NCI-H524 treated with DMSO at 0.1 percent for 48 hours (cell line): ENCODE measurements at places on chromosomes 1 and 21.

- DNase-seq = no peak
Measured at GRCh38 chr1:161013488-161014230, 7.3 kb downstream of the F11R start.

GRCh38 chr1:34590211-34590623 is 164.6 kb upstream of the GJB5 start:
- no peak for DNase-seq

DNA sequence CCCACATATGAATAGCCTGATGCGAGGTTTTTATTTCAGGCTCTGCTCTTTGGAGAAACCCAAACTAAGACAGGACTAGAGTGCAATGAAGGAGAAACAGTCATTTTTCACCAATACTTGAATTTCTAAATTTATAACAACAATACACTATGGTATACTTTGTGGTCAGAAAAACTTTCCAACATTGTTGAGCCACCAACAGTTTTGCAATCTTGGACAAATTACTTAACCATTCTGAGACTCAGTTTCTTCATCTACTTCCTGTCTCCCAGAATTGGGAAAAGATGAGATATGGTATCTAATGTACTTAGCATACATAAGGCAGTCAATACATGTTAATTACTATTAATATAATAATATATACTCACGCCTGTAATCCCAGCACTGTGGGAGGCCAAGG is 519.8 kb upstream of the PLXNA2 start:
- no peak for DNase-seq

DNA sequence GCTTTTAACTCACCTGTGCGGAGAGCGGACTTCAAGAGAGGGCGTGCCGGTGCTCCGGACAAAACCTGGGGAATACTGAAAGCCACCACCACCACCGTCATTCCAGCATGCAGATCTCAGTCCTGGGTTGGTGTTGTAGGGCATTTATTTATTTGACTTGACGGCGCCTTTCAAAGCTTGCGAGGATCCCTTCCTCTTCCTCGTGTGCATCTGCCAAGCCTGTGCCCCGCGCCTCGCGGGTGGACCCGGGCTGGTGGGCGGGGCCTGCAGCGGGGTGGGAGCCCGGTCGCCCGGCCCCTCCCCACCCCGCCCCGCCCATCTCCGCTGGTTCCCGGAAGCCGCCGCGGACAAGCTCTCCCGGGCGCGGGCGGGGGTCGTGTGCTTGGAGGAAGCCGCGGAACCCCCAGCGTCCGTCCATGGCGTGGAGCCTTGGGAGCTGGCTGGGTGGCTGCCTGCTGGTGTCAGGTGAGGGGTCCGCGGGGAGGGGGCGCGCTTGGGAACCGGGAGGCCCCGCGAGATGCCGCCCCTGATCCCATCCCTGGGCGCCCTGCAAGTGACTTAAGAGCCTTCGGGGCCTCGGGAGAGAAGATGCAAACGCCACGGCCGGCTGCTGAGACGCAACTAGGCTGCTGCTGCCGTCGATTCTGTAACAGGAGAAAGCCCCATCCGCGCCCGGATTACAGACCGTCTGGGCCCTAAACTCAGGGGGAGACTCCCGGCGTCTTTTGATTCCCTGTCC is at the start of gene IL10RB:
IL10RB (plus strand) TSS at position 318 of the 739 bp plus-strand sequence; CDS start at position 417, 99 bp downstream.
- peak; percentile 44 for DNase-seq

GRCh38 chr1:218436346-218436745 is 91.2 kb downstream of the TGFB2 start:
- DNase-seq = no peak

DNA sequence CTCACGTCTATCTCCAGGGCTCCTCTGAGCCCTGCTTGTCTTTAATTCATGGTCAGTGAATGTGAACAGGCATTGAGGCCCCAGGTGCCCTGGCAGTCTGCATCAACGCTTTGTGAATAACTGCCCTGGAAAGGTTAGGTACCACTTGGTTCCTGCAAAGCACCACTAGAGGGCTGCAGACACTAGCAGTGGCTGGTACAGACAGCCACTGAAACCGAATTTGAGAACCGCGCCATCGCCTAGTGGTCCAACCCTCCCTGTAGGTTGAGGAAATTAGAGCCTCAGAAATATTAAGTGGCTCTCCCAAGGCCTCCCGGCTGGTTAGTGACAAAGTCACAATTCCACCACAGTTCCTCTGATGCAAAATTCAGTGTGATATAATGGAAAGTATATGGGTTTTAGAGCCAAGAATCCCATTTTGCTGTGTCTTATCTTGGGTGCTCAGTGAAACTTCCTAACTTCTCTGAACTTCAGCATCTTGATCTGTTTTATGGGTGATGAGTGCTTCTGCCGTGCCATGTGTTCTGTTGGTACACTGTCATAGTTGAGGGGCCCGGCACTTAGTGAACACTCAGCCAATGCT is 46.2 kb upstream of the BCL9 start:
- no peak for DNase-seq

GRCh38 chr1:217049721-217050120 is 326.5 kb upstream of the ESRRG start:
- no peak for DNase-seq

- no peak for DNase-seq
Measured at GRCh38 chr1:57824535-57824934, 400.7 kb upstream of the DAB1 start.

DNA sequence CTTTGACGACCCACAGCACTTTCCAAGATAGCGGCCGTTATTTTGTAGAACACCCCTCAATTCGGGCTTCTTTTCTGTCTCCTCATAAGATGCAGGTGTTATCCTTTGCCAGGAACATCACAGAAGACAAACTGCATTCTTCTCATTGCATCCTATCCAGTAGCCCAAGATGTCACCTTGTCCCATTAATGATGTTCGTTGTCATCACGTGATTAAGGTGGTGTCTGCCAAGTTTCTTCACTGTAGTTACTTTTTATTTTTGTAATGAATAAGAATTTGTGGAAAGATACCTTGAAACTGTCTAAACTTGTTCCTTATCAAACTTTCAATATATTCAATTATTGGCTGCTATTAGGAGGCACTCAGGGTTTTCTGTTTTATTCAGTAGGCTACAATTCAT is 39.4 kb downstream of the GNG4 start:
- DNase-seq = no peak

DNA sequence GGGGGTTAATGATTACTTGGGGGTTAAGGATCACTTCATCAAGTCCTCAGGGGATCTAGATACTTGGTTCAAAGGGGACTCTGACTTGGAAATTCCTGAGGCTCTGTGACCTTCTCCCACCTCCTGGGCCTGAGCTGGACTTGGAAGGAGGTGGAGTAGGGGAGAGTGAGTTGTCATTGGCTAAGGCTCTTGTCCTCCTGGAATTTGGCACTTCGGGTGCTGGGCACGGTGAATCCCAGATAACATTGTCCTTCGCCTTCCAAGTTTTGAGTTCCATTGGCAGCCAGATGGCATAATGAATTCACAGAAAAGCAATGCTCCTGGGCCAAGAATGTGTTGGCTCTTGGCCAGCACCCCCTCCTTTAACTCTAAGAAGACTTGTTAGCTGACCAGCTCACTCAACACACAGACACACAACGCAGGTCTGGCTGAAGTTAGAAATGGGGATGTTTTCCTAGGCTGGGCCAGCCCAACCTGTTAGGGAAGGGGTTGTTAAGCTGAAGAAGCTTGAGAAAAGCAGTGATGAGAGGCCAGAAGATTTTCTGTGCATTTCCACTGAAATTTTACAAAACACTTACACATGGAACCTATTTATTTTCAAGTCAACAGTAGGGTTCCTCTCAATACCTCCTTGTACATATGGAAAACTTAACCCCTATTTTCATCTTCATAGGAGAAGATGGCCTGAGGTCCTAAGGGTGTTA is 29.7 kb downstream of the SLC26A9 start:
- DNase-seq = no peak

DNA sequence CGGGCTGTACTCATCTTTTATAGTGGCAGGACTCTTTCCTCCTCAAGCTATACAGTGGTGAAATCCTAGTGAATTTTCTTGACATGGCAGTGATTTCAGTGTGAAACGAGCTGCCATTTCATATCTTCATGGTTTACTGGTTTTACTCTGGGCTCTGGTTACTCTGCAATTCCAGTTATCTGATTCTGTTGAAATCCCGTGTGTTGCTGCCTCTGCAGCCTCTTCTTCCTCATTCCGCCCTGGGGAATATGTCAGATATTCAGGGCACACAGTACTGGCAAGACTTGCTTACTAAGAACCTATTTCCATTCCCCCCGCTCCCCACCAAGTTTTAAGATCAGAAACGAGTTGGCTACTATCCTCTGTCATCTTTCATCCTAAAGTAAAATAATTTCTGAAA is 7.9 kb upstream of the OR2B11 start:
- no peak for DNase-seq

DNA sequence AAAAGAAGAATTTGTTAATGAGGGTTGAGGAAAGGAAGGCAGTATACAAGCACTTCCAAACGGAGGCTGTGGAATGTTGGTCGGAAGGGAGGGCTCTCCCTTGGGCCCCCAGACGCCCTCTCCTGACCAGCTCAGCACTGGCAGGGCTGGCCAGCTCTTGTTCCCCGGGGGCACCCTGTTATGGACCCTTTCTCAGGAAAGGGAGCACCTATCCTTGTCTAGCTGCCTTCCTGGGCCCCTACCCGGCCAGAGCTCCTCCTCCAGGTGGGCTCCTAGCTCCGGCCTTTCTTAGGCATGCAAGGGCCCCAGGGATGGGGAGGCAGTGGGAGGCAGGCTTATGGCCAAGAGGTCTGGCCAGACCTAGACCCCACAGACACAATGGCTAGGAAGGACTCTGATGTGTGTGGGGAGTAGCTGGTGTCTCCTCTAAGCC is 926 bp downstream of the BLACAT1 start:
- no peak for DNase-seq

DNA sequence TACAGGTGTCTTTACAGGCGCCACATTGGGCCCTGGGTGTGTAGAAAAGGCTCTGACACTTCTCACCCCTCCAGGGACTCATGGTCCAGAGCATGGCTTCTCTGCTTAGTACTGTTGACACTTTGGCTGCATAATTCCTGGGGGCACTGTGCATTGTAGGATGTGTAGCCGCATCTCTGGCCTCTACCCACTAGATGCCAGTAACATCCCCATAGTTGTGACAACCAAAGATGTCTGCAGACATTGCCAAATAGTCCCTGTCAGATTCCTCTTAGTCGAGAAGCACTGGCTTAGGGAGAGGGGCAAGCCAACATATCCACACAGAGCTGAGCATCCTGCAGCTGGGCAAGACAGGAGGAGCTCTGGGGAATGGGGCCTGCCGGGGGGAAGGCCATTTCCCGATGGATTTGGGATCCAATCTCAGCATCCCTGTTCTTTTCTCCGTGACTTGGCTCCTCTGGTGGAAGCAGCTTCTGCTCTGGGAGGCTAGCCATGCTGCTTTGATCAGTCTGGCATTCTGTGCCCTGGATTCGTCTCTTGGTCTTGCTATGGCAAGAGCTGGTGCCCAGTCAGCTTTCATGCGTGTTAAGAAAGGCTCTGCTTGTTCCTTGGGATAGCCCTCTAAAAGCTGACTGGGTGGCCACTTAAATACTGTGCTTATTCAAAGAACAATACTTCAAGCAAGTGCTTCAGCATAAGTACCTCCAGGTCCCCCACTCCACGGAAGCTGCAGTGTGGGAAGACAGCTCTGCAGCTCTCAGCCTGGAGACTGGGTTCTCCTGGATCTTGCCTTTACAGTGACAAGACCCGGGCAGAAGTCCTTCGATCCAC is 38.3 kb upstream of the SCMH1 start:
- no peak for DNase-seq

- DNase-seq = no peak
Measured at GRCh38 chr1:107626073-107626796, 338.7 kb downstream of the VAV3 start.

GRCh38 chr1:36137776-36138175 is 11.5 kb downstream of the TRAPPC3 start:
- peak; percentile 91 for DNase-seq

DNA sequence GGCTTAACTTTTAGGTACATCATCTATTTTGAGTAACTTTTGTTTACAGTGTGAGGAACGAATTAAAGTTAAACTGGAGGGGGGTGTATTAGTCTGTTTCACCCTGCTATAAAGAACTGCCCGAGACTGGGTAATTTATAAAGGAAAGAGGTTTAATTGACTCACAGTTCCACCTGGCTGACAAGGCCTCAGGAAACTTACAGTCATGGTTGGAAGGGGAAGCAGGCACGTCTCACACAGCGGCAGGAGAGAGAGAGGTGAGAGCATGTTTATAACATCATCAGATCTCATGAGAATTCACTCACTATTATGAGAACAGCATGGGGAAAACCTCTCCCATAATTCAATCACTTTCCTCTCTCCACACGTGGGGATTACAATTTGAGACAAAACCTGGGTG is 31.9 kb upstream of the TMEM52 start:
- DNase-seq = no peak

GRCh38 chr21:41247561-41248545 is 68.7 kb upstream of the FAM3B start:
- DNase-seq = no peak

GRCh38 chr1:167136191-167136614 is 42.3 kb downstream of the STYXL2 start:
- no peak for DNase-seq

DNA sequence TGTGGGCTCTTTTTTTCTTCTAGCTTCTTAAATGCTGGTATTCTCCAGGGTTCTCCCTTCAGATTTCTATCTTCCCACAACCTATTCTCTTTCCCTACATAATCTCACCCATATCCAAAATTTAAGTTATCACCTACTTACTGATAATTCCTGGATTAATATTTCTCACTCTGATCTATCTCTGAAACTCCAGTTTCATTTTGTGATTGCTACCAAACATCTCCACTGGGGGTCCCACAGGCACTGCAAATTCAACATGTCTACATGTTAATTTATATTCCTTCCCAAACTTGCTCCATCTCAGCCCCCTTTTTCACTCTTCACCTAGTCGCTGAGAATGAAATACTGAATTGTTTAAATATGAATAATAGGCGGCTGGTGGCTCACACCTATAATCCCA is 9.9 kb upstream of the C1orf141 start:
- no peak for DNase-seq

DNA sequence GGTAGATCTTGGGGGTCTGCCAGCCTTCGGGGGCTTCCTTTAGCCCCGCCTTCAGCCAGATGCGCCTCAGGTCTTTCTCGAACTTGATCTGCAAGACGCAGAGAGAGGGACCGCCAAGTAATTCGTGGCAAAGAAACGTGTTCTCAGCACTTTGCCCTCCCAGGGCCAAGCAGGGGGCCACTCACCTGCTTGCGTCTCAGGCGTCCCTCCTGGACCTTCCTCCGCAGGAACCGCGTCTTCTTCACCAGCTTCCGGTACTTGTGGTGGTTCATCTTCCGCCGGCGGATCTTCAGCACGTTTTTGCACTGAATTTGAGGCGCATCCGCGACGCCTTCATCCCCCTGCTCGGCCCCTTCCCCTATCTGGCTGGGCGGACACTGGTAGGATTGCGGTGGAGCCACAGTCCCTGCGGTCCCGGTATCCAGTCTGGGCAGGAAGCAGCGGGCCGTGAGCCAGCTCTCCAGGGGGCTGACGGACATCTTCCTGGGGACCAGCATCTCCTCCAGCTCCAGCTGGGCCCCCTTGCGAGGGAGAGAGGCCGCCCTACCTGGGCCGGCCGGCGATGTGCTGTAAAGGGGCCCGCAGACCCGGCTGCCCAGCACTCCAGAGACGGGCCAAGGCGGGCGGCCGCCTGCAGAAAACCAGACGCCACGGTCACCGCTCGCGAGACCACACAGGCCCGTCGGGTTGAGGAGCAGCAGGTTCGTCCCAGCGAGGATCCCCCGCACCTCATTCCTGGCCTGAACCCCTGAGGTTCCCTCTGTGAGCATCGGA is 1.0 kb downstream of the AURKAIP1 start:
- no peak for DNase-seq

GRCh38 chr1:82446955-82447354 is 646.2 kb downstream of the ADGRL2 start:
- DNase-seq = no peak

- no peak for DNase-seq
Measured at GRCh38 chr1:199122532-199123311, 483.9 kb downstream of the PTPRC start.

- DNase-seq = no peak
Measured at GRCh38 chr1:172254521-172255222, 165.8 kb upstream of the C1orf105 start.
